B cell (primary cell): ENCODE measurements at places on chromosomes 4 and X.

DNA sequence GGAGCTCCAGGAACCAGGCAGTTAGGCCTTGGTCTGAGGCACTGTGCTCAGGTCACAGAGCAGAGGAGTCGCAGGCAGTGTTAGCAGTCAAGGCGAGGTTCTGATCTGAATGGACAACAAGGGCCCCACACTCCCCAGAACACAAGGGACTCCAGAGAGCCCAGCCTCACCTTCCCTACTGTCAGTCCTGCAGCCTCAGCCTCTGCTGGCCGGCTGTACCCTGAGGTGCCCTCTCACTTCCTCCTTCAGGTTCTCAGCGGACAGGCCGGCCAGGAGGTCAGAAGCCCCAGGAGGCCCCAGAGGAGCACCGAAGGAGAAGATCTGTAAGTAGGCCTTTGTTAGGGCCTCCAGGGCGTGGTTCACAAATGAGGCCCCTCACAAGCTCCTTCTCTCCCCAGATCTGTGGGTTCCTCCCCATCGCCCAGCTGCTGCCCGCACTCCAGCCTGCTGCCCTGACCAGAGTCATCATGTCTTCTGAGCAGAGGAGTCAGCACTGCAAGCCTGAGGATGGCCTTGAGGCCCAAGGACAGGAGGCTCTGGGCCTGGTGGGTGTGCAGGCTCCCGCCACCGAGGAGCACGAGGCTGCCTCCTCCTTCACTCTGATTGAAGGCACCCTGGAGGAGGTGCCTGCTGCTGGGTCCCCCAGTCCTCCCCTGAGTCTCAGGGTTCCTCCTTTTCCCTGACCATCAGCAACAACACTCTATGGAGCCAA, 26.2 kb downstream of the MAGEA9 start:
- DNase-seq = no peak

DNA sequence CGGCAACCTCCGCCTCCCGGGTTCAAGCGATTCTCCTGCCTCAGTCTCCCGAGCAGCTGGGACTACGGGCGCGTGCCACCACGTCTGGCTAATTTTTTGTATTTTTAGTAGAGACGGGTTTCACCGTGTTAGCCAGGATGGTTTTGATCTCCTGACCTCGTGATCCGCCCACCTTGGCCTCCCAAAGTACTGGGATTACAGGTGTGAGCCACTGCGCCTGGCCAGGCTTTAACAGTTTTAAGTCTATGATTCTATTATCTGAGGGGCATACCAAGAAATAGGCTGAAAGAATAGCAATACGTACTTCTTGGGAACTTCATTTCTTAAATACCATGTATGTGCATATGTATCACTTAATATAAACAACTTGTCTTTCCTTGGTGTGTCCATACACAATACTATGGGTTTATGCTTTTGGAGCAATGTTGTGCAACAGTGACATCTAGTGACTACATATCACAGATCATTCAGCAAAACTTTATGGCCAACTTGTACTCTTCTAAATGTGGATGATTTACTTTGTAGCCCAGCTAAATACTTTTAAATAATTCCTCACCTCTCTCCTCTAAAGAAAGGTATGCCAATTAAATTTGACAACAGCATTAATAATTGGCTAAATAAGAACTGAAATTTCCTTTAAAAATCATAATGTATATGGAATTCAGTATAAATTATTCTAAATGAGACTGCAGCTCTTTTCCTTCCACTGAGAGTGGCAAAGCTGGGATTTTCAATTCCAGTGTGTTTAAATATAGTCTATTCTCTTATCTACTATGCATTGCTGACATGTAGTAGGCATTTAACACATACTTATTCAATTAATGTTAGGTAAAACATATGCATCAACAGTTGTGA, 10.4 kb downstream of the SLC9B1 start:
- DNase-seq = peak; percentile 79

- peak; percentile 68 for DNase-seq
Observed at GRCh38 chrX:55489314-55490009, at the start of gene USP51. Gene USP51, minus strand, starts transcription at chrX:55489848. Its CDS starts 909 bp downstream, at chrX:55488939.

DNA sequence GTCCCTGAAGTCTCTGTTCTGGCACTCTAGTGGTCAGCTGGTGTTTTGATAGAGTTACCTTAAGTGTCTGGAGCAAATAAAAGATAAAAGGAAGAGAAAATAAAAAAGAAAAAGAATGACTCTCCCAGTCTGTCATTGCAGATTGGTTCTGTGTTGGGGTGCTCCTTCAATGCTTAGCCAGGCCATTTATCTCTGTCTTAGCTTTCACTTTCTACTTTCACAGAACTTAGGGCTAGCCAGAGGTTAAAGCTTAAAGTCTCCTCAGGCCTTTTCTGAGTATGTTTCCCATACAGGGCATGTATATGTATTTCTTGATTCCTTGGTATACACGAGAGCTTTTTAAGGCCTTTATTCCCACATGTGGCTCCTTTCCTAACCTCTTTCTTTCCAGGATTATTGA, 83.1 kb upstream of the TEX13D start:
- no peak for DNase-seq

DNA sequence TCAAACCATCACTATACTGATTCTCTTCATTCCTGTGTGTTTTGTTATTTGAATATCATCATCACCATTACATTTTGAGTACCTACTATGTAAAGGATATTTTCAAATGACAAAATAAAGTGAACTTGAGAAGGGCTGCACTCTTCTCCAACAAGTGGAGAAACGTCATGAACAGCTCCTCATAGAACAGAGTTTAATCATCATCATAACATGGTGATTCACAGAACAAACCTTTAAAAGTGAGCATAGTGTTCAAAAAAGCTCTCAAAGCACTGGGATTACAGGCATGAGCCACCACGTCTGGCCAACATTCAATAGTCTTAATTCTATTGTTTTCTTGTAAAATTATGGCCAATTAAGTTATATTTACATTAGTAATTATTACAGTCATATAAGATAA, 993.9 kb downstream of the PDHA2 start:
- DNase-seq = no peak

GRCh38 chrX:11380187-11380844, 87.1 kb downstream of the AMELX start:
- DNase-seq = no peak

DNA sequence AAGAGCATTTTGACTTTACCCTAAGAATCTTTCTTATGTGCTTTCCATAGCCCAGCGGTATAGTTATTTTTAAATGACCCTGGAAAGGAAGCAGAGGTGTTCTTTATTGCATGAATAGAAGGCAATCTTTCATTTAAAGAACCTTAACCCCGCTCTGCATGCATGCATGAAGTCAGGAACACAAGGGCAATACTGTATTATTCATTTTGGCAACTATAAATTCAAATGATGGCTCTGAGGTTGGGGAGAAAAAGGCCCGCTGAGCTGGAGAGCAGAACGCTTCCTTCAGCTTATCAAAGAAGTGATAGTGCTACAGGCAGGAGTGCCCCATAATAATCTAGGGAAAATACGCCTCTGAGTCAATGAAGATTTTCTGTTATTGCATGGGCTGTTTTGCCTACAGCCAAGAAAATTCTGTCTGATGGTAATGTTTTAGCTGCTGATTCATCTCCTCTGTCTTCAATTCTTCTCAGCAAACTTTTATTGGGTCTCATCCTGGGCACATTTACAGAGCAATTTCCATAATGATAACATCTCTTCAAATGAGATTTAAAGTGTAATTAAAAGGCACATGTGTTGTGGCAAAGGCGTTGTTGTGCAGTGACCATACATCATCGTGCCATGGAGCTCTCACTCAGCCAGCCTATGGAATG, 452.2 kb upstream of the FTHL17 start:
- no peak for DNase-seq

DNA sequence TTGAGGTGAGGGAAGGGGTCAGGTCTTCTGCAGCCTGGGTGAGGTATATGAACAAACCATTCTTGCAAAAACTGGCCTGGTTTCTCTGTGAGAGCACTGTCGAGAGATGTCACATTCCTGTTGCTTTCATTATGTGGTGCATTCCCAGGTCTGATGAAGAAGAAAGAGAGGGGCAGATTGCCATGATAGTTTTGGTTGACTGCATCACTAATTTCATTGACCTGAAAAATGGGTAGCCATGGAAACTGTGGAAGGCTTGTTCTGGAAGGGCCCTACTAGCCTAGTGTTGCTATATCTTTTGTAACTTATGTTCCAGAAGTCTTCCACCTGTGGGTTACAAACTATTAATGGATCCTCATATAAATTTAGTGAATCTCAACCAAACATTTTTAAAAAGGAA, 32.9 kb upstream of the CYBB start:
- DNase-seq = no peak
